ENCODE measurements at places on chromosomes 2 and 18.

- DNase-seq: no peak
These were observed 419.2 kb downstream of the LRP1B start for GRCh38 chr2:141711627-141712026.

DNA sequence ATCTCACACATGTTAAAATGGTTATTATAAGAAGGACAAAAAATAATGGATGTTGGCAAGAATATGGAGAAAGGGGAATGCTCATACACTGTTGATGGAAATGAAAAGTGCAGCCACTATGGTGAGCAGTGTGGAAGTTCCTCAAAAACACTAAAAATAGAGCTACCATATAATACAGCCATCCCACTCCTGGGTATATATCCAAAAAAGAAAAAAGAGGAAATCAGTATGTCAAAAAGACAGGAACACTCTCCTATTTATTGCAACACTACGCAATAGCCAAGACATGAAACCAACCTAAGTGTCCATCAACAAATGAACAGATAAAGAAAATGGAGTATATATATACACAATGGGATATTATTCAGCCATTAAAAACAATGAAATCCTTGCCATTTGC is 642.6 kb downstream of the RNF144A start:
- DNase-seq: no peak

GRCh38 chr18:24128700-24129099 is 10.2 kb upstream of the CABYR start:
- DNase-seq: no peak

GRCh38 chr2:133812826-133813617 is 244.8 kb upstream of the NCKAP5 start:
- DNase-seq: no peak

- DNase-seq: no peak
These were observed 439.3 kb downstream of the TMX3 start for GRCh38 chr18:68275616-68276015.
